ENCODE measurements at places on chromosomes 6 and 20.

DNA sequence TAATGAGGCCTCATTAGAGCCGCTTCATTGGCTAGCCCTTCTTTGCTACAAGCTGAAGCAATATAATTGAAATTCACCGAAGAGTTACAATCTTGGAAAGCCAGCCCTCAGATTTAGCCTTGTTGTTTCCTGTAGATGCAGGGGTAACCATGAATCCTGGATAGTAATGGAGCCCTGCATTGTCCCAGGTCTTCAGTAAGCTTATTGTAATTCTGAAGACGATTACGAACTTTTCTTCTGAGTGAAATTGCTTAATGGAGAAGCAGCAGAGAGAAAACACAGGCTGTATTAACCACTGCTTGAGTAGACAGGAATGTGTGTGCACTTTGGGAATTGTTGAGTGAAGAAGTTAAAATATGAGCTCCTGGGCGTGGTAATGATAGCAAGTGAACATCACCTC is 26.3 kb upstream of the NAA20 start:
- DNase-seq, result no peak

DNA sequence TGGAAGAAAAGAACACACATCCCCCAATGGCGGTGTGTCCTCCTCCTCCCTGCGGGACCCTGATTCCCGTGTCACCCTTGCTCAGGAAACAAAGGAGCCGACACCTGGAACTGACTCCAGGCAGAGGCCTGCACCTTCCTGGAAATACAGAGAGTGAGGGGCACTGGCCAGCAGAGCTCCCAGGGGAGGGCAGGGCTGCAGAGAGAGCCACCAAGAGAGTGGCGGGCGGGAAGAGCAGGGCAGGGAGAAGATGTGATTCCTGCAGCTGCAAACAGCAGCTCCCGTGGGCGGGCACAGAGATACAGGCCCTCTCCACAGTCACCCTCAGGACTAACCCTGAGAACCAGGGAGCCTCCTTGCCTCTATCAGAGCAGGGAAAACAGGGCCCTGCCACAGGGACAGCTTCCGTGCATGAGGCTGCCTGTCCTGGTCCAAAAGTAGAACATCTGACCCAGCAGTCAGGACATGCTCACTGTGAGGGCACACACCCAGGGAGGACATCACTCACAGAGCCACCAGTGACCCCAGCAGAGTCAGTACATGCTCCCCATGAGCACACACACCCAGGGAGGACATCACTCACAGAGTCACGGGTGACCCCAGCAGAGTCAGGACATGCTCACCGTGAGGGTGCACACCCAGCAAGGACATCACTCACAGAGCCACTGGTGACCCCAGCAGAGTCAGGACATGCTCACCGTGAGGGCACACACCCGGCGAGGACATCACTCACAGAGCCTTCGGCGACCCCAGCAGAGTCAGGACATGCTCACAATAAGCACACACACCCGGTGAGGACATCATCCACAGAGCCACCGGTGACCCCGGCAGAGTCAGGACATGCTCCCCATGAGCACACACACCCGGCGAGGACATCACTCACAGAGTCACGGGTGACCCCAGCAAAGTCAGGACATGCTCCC is 193.1 kb downstream of the DLL1 start:
- no peak for DNase-seq

GRCh38 chr20:37463726-37464494 is 57.1 kb upstream of the NNAT start:
- no peak for DNase-seq

- DNase-seq, result no peak
Observed at GRCh38 chr20:63309261-63310071, 16.5 kb downstream of the COL20A1 start.

- DNase-seq, result no peak
Observed at GRCh38 chr6:125095580-125096301, 57.8 kb upstream of the TPD52L1 start.

DNA sequence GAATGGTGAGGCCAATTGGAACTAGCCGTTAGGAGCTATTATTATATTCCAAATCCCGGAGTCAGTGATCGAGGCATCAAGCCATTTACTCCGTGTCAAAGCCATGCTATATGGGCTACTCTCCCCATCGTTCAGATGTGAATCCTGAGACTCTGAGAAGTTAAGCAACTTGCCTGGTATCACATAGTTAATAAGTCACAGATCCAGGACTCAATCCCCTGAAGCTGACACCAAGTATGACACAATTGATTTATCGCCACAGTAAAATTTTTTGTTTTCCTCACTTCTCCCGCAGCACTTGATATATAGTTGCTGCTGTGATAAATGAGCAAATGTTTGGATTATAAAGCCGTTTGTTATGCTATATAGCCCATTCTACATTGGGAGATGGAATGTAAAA is 50.8 kb upstream of the TSHZ2 start:
- DNase-seq, result no peak

DNA sequence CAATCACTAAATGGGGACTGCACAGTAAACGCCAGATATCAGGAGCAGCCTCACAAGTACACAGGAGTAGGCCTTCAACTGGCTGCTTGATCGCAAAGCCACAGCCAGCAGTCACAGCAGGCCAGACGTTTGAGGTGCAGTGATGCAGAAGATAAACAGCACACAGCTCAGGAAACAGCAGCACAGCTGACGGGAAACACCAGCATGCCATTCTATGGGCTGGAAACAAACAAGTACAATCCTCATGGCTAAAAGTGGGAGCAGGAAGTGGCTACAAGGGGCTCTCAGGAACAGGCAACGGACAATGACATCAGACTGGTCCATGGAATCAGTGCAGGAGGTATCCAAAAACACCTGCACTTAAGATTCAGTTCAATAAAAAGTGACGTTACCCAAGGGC is 111.0 kb downstream of the DTNBP1 start:
- DNase-seq, result no peak

DNA sequence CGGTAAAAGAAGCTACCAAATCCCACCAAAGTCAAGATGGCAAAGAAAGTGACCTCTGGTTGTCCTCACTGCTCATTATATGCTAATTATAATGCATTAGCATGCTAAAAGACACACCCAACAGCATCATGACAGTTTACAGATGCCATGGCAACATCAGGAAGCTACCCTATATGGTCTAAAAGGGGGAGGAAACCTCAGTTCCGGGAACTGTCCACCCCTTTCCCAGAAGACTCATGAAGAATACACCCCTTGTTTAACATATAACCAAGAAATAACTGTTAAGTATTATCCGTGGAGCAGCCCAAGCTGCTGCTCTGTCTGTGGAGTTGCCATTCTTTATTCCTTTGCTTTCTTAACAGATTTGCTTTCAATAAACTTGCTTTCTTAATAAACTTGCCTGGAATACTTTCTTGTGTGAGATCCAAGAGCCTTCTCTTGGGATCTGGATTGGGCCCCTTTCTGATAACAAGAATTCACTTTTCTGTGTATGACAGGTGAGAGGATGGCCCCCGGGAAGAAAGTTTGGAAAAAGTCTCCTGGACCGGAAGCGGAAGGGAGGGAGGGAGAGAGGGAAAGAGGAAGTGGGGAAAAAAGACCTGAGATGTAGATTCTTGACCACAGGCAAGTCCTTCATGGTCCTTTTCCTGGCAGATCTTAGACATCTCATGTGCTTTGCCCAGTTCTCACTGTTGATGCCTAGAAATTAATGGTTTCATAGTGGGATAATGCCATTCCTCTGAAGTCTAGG is 146.7 kb upstream of the ID4 start:
- no peak for DNase-seq

- no peak for DNase-seq
Observed at GRCh38 chr6:45187836-45188235, 140.3 kb upstream of the RUNX2 start.
